Ascending aorta (tissue), 2 donors: ENCODE measurements at places on chromosomes 3 and 15. TPM values are rescaled to one million over a fixed set of nuclear protein-coding genes. Genes with fewer than 3 reads are reported as not detected.

DNA sequence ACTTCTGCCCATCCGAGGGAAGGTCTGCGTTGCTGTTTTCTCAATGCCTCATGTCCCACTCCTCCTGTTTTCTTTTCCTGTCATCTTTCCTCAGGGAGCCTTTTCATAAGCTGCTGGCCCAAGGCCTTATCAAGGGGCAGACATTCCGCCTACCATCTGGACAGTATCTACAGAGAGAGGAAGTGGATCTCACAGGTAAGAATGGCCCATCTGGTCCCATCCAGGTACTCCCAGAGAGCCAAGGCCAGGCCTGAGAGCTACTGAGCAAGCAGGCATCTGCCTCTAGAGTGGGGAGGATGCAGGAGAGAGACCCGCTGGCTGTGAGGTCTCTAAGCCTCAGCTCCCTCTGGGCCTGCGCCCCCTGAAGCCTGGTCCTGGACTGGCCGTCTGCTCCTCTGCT is 81.5 kb upstream of the LIMD1 start:
- H3K27me3 ChIP-seq = no peaks in the 10 kb centered on the region
- H3K36me3 ChIP-seq = peaks cover 29% of the 10 kb centered on the region
- no peak for DNase-seq
- no peak overlapping the region for H3K27ac ChIP-seq
- H3K4me3 ChIP-seq = no peak overlapping the region
- no peaks in the 10 kb centered on the region for H3K4me1 ChIP-seq

DNA sequence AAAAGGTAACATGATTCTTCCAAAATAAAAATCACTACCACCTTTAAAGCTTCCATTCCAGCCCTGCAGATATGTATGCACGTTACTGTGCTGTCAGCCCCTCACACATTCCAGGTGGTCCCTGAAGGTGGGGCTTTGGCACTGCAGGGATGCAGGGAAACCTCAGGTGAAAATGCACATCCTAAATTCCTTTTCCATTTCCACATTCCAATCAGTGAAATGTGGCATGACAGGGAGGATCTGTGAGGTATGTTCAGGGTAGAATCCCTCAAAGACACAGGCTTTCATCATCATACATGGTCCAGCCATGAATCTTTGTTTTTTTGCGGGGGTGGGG is 45.3 kb downstream of the CCR4 start:
- H3K36me3 ChIP-seq = peaks cover 29% of the 10 kb centered on the region
- no peaks in the 10 kb centered on the region for H3K27me3 ChIP-seq

GRCh38 chr3:8317661-8318649 is 183.7 kb upstream of the LMCD1 start:
- H3K36me3 ChIP-seq = no peaks in the 10 kb centered on the region
- no peak for DNase-seq
- no peak overlapping the region for H3K4me3 ChIP-seq
- H3K4me1 ChIP-seq = no peaks in the 10 kb centered on the region
- H3K27ac ChIP-seq = no peak overlapping the region

- H3K4me3 ChIP-seq = no peak overlapping the region
- no peaks in the 10 kb centered on the region for H3K36me3 ChIP-seq
- no peak for DNase-seq
- H3K27ac ChIP-seq = no peak overlapping the region
- H3K4me1 ChIP-seq = no peaks in the 10 kb centered on the region
These were observed 55.0 kb upstream of the EPHB3 start for GRCh38 chr3:184506561-184506991.

GRCh38 chr3:127888564-127889107 is 26.4 kb upstream of the KBTBD12 start:
- no peak overlapping the region for H3K4me3 ChIP-seq
- no peak for DNase-seq
- peaks cover 16% of the 10 kb centered on the region for H3K4me1 ChIP-seq
- no peak overlapping the region for H3K27ac ChIP-seq
- no peaks in the 10 kb centered on the region for H3K27me3 ChIP-seq
- H3K36me3 ChIP-seq = no peaks in the 10 kb centered on the region

- H3K27ac ChIP-seq = no peak overlapping the region
- no peaks in the 10 kb centered on the region for H3K27me3 ChIP-seq
- no peaks in the 10 kb centered on the region for H3K36me3 ChIP-seq
- no peaks in the 10 kb centered on the region for H3K4me1 ChIP-seq
These were observed 270.4 kb upstream of the MDFIC2 start for GRCh38 chr3:70582803-70583202.

DNA sequence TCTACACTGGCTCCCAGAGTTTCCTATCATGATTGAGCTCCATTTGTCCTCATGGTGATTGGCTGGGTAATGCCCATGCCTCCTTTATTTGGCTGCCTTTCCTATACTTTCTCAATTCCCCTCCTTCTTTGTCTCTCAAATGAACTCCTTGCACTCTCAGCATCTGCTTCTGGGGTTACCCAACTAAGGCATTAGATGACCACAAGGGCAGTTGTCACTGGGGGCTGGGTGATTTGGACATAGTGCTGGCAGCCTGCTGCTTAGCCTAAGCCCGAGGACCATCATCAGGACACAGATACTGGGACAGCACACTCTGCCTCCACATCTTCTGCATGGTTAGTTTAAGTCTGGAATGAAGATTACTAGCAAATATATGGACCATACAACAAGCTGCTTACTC is 49.2 kb upstream of the LRRFIP2 start:
- no peak overlapping the region for H3K4me3 ChIP-seq
- no peaks in the 10 kb centered on the region for H3K36me3 ChIP-seq
- no peaks in the 10 kb centered on the region for H3K27me3 ChIP-seq
- no peak for DNase-seq
- H3K27ac ChIP-seq = no peak overlapping the region

DNA sequence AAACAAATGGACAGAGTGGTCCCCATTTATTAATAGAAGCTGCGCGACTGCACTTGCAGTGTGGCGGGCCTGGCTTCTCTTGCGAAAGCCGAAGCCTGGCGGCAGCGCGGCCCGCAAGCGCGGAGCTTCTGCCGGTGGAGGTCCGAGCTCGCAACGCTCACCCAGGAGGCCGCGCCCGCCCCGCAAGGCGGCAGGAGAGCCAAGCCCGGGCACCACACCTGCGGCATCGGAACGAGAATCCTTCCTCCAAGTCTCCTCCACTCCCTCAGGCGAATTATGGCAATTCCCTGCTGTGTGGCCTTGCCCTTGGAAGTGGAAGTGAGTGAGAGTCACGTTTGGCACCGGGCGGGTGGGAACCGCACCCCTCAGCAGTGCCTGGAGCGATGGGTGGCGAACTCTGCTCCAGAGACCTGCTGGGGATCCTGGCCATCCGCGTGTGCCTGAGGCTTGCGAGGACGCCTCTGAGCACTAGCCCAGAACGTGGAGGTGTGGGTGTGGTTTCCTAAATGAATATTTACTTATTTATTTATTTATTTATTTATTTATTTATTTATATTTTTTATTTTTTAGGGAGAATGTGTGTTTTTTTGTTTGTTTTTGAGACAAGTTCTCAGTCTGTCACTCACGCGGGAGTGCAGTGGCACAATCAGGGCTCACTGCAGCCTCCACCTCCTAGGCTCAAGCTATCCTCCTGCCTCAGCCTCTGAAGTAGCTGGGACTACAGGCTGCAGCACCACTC is 133.7 kb upstream of the UBE2E1 start:
- peak overlapping the region; percentile 71 for H3K4me3 ChIP-seq
- H3K4me1 ChIP-seq = no peaks in the 10 kb centered on the region
- H3K36me3 ChIP-seq = no peaks in the 10 kb centered on the region
- no peak overlapping the region for H3K27ac ChIP-seq
- no peaks in the 10 kb centered on the region for H3K27me3 ChIP-seq

- H3K27ac ChIP-seq = no peak overlapping the region
- no peak for DNase-seq
- H3K36me3 ChIP-seq = no peaks in the 10 kb centered on the region
- no peaks in the 10 kb centered on the region for H3K4me1 ChIP-seq
These were observed 8.6 kb downstream of the PODXL2 start for GRCh38 chr3:127637546-127637945.

GRCh38 chr3:155871746-155872158 is 1.3 kb downstream of the GMPS start:
- H3K36me3 ChIP-seq = no peaks in the 10 kb centered on the region
- peak overlapping the region; percentile 90 for H3K4me3 ChIP-seq
- peak overlapping the region; percentile 96 for H3K27ac ChIP-seq
- H3K27me3 ChIP-seq = no peaks in the 10 kb centered on the region

DNA sequence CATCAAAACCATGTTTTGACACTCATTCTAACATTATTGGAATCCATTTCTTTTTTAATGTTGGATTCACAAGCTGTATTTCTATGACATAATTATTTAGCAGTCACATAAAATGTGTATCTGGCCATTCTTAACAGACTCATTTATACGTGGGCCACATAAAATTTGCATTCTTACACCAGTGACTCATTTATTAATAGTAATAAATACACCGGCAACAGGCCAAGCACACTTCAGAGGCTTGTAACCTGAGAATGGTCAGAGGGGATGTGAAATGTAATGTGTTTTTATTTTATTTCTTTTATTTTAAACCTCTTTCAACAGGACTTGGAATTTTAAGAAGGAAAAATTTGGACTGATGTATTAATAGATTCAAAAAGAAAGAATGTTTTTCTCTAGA is 384.9 kb upstream of the RARB start:
- no peak overlapping the region for H3K27ac ChIP-seq
- no peak overlapping the region for H3K4me3 ChIP-seq
- no peak for DNase-seq
- H3K4me1 ChIP-seq = no peaks in the 10 kb centered on the region

Gene ALDH1L1
- 36.1 TPM for total RNA-seq

Gene CA12
- total RNA-seq = 10.7 TPM
